Effector CD4-positive, alpha-beta T cell (primary cell): ENCODE measurements at places on chromosomes 4 and X.

GRCh38 chrX:27966492-27966891, 14.8 kb downstream of the DCAF8L1 start:
- no peak for DNase-seq

GRCh38 chr4:141643557-141643956, 7.2 kb downstream of the IL15 start:
- no peak for DNase-seq

- no peak for DNase-seq
These were observed 572 bp downstream of the EXOSC9 start for GRCh38 chr4:121801715-121802075.

DNA sequence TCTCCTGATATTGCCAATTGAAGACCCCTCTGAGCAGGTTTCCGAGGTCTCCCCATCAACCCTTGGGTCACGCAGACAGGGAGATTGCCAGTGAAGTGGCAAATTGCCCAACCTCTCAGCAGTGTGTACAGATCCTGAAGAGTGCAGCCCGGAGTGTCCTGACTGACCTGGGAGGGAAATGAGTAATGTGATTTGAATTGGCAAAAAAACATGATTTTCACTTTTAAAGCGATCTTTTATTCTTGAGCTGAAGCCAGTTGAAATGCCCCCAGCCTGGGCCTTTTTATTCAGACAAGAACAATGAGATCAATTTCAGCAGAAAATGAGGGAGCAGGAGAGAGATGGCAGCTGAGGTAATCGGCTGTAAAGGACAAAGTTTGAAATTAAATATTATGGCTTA, 401.8 kb downstream of the RAPGEF2 start:
- DNase-seq, result no peak

DNA sequence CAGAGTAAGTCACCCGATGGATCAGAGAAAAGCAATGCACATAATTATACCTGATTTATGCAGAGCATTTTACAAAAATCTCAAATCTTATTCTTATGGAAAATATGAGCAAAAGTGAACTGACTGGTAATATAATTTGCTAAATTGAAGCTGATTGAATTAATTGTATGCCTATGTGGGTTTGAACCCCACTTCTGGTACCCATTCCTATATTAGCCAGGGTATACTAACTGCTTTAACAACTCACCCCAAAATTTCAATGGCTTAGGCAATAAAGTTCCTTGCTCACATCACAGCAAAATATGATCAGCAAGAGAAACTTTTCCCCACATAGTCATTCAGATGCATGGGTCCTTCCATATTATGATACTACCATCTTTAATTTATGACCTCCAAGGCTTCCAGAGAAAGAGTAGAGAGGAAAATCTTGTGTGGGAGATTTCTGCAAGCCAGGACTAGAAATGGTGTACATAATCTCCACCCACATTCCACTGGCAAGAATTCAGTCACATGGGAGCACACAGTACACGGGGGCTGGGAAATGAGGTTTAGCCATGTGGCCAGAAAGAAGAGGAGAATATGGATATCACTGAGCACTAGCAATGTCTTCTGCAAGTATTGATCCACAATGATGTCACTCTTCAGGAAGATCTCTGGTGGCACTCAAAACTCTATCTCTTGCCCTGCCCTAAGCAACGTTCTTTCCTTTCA, 640.7 kb downstream of the BCOR start:
- no peak for DNase-seq

- DNase-seq, result no peak
These were observed 62.3 kb upstream of the PGRMC2 start for GRCh38 chr4:128349921-128350320.

GRCh38 chr4:158958489-158959270, 144.2 kb upstream of the RAPGEF2 start:
- no peak for DNase-seq

GRCh38 chr4:5322321-5322720, 271.0 kb downstream of the STK32B start:
- DNase-seq, result no peak

DNA sequence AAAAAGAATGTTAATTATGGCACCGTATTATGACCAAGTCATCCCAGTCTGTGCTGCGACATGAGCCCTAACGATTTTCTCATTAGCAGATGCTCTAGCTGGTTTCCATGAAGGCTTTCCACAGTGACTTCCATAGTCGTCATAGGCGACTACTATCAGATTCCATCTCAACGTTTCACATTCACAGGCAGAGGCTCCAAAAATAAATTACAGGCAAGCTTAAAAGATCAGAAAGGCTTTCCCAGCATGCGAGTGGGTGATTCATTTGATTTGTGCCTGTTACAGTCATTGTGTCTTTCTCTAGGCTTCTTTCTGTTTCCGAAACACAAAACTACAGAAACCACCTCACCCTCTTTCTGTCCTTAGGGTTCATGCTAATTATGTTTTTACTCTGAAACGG, 43.2 kb downstream of the PALLD start:
- DNase-seq, result no peak
